ENCODE measurements at places on chromosomes 11 and 22. TPM values are rescaled to one million over a fixed set of nuclear protein-coding genes. Genes with fewer than 3 reads are reported as not detected.
A peak's percentile ranks its signal among the peaks of the same experiment; 100 is the strongest.

Gene TRIM51
- not detected for total RNA-seq

Gene RASSF10
- total RNA-seq, result 0.90 TPM

Gene CD82
- 28.6 TPM for total RNA-seq

Gene OR5B21
- total RNA-seq, result not detected

Gene LMO1
- total RNA-seq, result not detected

Gene TMEM86A
- 2.2 TPM for total RNA-seq

Gene RAG2
- total RNA-seq, result not detected

Gene TMEM45B
- not detected for total RNA-seq

Gene PGGHG
- 20.7 TPM for total RNA-seq

GRCh38 chr11:76557466-76557865 is 112.6 kb downstream of the EMSY start:
- no peak for DNase-seq

DNA sequence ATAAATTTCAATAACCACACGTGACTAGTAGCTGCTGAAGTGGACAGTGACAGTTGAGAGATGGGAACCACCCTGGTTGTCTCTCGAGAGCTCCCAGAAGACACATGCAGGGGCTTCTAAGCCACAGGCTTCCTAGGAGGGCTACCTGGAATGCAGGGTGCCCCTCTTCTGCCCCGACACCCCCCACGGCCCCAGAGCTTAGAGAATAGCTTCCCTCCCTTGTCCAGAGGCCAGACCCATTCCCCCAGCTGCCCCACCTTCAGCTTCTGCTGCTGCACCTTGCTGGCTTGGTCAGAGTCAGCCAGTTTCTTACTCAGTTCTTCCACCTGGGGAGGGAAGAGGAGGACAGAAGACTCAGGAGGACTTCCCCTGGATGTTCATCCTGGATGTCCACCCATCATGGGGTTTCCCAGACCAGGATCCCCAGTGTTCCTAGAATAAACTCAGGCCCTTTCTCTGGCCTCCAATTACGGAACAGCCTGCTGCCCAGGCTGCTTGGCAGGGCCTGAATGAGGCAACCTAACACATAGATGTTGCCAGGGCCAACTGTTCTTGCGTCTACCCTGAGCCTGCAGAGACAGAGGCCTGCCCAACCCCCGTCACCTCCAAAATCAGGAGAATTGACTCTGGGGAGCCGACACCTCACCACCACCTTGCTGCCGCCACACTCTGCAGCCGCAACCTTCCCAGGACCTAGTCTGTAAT is 12.0 kb downstream of the IL18BP start:
- no peak for DNase-seq

DNA sequence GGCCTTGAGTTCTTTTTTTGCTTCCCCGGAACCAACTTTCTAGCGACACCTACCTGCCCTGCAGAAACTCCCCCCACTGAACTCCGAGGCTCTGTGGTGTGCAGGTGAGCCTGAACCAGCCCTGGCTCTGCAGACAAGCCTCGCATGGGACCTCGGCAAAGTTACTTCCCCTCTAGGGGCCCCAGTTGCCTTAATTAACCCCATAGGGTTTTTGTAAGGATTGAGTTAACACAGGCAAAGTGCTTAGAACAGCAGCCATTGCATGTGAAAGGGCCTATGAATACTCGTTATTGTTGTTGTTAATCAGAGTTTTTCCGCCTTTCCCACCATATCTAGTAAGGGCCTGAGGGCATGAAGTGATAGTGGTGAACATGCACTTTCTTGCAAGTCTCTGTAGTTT is 12.6 kb upstream of the SYT13 start:
- DNase-seq, result no peak

- DNase-seq, result peak; percentile 72
Observed at GRCh38 chr22:44409211-44409973, 88.6 kb downstream of the RTL6 start.

- DNase-seq, result no peak
Observed at GRCh38 chr11:118742304-118742703, 48.7 kb downstream of the DDX6 start.

- no peak for DNase-seq
Observed at GRCh38 chr11:45104790-45105084, 41.7 kb upstream of the PRDM11 start.

DNA sequence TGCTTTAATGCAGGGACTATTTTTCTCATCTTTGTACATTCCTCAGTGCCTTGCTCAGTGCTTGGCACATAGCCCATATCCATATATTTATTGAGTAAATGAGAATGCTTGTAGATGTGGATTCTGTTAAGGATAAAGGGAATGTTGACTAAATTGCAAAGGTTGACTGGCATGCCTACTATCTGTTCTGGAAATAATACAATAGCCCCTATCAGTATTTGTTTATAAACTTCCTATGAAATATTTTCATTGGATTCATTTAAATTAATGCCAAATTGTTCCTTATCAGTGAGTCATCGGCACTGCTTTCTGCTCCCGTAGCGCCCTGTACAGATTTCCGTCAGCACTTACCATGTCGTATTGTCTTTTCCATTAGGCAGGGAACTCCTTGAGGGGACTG is 8.0 kb downstream of the RNF121 start:
- no peak for DNase-seq

- DNase-seq, result no peak
Observed at GRCh38 chr11:96361778-96362177, 18.8 kb upstream of the MAML2 start.

DNA sequence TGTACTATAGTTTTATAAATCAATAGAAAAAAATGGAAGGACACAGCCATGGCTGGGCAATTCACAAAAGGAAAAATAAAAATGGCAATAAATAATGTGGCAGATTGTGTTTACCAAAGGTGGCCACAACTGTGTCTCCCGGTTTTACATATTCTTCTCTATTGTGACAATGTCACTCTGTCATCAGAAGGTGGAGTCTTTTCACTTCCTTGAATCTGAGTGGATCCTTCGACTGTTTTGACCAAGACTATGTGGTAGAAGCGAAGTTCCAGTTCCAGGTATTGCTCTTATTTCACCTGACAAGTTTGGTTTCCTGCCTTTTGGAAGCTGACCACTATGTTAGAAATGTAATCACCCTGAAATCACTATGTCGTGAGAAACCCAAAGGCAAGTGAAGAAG is 31.0 kb upstream of the HSD17B12 start:
- DNase-seq, result no peak

DNA sequence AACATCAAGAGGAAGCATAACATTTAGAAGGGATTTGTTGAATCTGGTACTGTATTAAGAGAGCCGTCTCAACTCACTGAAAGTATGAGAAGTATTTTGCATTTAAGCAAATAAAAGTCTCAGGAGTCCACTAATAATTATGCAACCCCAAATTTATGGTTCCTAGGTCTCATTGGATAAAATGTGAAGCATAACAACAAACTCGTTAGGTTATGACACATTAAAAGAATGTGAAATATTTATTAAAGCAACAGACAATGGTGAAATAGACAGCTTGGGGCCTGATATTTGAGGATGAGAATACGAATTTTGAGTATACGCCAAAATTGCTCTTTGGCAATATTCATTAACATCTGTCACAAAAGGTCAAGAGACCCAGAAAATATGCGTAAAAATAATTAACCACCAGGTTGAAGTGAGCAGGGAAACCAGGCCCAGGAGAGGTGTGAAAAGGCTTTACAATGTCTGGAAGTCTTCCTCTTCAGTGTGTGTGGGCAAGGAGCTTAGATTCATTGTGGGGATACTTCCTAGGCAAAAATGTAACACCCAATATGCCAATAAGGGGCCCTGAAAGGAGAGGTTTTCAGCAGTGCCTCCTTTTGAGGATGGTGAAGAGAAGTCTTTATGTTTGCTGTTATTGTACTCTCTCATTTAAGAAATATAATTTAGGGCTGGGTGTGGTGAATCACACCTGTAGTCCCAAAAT is 89.2 kb downstream of the FDX1 start:
- DNase-seq, result no peak

GRCh38 chr22:39277142-39277607 is 32.4 kb upstream of the PDGFB start:
- DNase-seq, result no peak

GRCh38 chr11:120633616-120634393 is 122.3 kb downstream of the GRIK4 start:
- no peak for DNase-seq

DNA sequence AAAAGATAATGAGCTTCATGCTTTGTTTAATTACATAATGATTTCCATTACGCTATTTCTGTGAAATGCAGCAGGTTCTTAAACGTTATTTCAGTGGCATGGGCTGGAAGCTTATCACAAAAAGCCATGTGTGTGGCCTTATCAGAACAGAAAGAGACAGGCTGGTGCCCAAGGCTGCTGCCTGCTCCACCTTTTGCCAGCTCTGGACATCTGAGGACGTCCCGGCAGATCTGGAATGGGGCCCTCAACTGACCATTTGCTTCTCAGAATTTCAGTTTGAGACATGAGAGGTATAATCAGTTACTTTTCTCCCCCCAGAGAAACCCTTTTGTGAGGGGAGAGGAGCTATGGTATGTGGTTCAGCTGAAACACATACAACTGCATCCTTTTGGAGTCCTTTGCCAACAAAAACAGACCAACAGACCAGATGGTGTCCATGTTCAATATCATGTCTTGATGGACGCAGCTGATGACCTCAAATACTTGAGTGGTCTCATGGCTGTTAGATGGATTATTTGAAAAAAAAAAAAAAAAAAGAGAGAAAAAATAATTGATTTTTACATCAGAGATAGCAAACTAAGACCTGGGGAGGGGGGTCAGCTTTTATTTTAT is 8.6 kb downstream of the CDPF1 start:
- DNase-seq, result no peak

- DNase-seq, result no peak
Observed at GRCh38 chr22:27262361-27262760, 539.2 kb downstream of the MN1 start.
